Left renal cortex interstitium (tissue), 4 donors: ENCODE measurements at places on chromosomes 3 and 15. TPM values are rescaled to one million over a fixed set of nuclear protein-coding genes. Genes with fewer than 3 reads are reported as not detected.

Gene CPA3
- 0.64 TPM for polyA plus RNA-seq

Gene CSTA
- polyA plus RNA-seq: 0.66 TPM

Gene C3orf33
- polyA plus RNA-seq: 12.6 TPM

Gene CADPS
- polyA plus RNA-seq: 1.2 TPM

Gene GOLGA8J
- 0.31 TPM for polyA plus RNA-seq

- no peak for DNase-seq
Observed at GRCh38 chr15:70714565-70714964, 48.8 kb downstream of the UACA start.

- no peak for DNase-seq
Observed at GRCh38 chr3:10950476-10951294, 41.9 kb upstream of the SLC6A1 start.

GRCh38 chr3:71862371-71863140 lies 77.6 kb upstream of the PROK2 start:
- DNase-seq: no peak

DNA sequence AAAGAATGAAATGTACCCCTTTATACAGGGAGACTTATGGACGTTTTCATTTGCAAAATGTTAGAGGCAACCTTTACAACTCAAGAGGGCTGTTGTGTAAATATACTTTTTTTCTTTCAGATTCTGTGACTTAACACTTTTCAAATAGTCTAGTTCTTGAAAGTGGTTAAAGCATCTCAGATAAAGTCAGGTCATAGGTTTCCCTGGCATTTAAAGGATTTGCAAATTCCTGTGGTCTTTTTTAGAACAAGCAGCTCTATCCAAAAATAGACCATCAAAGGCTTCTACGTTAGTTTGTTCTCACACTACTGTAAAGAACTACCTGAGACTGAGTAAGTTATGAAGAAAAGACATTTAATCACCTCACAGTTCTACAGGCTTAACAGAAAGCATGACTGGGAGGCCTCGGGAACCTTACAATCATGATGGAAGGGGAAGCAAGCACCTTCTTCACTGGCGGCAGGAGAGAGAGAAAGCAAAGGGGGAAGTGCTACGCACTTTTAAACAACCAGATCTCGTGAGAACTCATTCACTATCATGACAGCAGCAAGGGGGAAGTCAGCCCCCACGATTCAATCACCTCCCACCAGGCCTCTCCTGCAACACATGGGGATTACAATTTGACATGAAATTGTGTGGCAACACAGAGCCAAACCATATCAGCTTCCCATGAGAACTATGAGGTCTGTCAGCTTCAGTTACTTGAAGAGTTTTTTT lies 23.3 kb upstream of the GABRR3 start:
- DNase-seq: no peak
